ENCODE measurements at places on chromosomes 3 and 15.

DNA sequence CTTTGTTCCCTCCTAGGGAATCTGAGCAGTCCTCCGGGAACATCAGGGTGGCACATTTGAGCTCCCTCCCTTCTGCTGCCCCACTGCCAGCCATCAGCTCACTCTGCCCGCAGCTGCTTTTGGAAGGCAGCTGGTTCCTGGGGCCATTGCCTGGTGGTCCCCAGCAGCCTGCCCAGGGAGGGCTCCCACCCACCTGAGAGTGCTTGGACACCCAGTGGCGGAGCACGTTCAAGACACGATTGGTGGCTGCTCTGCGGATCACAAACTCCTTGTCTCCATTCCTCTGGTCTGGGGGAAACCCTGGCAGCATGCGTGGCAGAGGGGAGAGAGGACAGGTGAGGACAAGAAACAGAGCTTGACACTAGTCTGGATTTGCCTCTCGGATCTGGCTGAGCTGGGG is 53.7 kb upstream of the CTSH start:
- DNase-seq = no peak

DNA sequence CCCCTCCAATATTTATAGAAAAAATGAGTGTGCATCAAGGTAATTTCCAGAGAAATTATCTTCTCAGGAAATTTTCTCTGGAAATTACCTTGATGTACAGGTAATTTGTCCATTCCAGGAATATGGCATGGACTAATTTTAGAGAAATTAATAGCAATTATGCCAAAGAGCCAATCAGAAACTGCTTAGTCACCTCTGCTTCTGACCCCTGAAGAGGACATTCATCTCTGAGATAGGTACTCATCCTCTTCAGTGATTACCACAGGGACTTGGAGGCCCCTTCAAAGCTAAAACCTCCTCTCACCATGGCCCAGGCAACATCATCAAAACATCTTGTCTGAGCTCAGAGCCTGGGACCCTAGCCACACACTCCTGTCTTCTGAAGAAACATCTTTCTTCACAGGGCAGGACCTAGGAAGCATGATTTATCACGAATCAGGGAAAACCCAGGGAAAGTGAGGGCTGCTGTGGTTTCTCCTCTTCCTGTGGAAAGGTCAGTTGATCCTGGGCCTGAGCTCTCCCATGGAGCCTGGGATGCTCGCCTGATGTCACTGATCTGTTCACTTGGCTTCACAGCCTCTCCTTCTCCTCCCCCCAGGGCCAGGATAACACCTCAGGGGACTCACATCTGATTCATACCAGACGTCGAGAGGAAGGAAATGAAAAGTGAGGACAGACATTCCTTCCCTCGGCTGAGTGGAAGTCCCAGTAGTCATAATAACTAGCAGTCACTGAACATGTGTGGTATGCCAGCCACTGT is 210.5 kb downstream of the DTWD1 start:
- DNase-seq = no peak

- no peak for DNase-seq
These were observed 431.8 kb upstream of the TPRG1 start for GRCh38 chr3:188740010-188740409.

- no peak for DNase-seq
These were observed 267.5 kb downstream of the PDCD6IP start for GRCh38 chr3:34065901-34066300.

DNA sequence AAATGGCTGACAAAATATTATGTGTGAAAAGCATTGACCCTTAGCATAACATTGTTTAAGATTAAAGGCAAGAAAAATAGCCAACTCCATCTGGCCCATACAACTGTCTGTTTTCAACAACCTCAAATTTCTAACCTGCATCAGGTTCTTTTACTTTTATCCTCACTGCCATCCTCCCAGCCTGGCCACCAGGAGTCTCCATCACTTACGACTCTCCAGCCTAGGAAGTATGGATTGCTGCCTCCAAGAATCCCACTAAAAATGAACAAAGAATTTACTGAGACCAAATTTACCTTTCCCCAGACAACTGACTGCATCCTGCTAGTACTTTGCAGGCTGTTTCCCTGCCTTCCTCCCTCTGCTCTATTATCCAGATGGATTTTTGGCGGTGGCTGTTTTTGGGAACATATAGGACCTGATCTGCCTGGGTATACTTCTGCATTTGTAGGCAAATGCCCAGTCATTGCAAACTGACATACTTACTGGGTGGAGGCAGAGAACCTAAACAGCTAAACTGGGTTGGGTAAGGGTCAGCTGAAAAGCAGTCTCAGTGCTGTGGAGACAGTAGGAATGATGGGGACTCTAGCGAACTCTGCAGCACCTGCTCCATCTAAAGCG is 144.2 kb downstream of the GHSR start:
- no peak for DNase-seq
